ENCODE measurements at places on chromosomes 12 and 14.

DNA sequence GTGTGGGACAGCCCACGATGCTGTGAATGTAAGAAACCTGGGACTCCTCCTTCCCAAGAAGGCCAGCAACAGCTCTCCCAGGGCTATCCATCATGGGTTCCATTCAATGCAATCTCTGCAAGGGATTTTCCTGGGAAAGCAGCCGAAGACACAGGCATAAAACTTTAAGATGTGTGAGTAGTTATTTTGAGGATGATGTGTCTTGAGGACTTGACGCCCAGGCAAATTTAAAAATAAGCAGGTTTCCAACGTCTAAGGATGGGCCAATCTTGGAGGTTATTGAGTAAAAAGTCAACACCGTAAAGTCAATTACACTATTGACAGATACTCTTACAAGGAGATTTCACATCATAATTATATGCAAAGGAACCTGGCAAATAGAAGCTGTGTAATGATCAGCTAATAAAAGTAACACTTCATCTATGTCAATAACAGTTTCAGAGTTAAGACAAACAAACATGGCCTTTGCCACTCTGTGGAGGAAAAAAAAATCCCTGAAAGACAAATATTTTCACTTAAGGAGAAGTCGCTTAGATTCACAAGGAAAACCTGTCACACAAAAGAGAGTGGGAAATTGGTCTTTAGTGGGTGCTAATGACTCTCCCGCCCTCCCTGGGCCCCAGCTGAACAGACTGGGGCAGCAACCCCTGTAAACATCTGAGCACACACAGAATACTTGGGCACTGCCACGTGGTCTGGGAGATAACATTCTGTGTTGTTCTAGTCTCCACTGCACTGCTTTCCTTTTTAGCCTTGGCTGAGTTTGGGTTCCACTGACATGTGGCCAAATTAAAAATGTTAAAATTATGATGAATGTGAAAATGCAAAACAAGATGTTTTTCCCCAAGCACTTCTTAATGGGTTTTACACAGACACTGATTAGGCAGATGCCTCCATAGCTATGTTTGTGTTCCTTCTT, 240.9 kb downstream of the FOXN3 start:
- DNase-seq: no peak

DNA sequence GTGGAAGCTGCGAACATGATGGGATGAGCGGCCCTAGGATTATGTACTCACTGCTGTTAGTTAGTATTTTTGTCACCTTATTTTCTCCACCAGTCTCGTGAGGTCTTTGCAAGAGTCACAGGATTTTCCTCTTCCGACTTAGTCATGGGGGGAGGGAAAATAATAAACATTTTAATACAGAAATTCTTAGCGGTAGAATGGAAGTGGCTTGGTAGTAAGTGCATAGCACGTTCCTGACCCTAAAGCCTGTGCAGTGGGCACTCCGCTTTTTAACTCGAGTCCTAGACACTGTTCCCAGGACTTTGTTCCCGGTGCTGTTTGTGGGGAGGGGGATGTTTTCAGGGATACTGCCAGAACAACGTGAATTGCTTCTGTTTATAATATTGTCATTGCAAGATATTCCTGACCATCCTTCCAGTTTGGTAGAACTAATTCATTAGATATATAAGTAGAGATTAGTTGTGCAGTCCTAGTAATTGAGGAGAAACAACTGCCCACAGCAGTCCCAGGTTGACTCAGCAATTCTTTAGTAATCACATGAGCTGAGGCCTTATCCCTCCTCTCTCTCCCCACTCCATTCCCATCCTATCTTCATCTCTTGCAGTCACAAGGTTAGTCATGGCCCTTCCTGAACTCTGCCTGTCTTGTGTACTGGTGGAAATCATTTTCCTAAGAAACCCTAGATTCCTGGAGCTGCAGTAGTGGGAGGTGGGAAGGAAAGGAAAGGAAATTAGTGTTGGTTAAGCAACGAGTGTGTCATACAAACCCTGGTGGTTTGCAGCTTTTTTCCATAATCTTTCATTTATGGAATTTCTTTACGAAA, 799 bp downstream of the SLC38A6 start:
- no peak for DNase-seq

- no peak for DNase-seq
These were observed 2.8 kb downstream of the ARHGEF40 start for GRCh38 chr14:21072781-21073339.

DNA sequence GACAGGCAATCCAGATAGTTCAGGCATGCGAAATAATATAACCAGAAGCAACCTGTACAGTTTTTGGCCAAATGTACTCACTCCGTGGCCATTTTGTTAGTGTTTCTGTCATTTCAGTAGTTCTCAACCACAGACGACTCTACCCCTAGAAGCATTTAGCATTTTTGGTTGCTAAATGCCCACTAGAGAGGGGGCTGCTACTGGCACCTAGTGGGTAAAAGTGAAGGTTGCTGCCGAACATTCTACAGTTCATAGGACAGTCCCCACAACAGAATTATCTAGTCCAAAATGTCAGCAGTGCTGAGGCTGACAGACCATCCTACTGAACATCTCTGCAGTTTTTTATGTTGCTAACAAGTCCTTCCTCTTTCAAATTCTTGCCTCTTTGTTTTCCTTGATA, 107.4 kb downstream of the TSHR start:
- no peak for DNase-seq

DNA sequence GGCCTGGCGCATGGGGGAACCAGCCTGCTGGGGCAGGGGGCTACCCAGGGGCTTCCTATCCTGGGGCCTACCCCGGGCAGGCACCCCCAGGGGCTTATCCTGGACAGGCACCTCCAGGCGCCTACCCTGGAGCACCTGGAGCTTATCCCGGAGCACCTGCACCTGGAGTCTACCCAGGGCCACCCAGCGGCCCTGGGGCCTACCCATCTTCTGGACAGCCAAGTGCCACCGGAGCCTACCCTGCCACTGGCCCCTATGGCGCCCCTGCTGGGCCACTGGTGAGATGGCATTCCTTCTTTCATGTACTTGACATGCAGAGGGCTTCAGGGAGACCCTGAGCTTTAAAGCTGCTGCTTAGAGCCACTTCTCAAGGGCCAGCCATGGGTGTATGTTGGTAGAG, 9.0 kb downstream of the LGALS3 start:
- no peak for DNase-seq

DNA sequence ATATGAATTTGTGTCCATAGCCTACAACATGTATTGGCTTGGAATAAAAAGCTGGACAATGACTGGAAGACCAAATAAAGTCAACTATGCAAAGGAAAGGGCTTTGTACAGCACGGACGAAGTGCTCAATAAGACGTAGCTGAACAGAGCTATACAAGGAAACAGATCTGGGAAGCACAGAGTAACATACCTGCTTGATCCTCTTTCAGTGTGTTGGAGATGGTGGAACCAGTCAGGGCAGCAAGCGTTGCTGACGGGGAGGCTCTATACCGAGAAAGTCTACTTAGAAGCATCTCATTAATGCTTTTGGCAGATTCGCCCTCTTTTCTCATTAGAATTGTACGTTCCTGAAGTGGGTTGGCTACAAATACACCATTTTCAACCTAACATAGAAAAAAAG, 99.3 kb downstream of the HECTD4 start:
- DNase-seq: no peak

DNA sequence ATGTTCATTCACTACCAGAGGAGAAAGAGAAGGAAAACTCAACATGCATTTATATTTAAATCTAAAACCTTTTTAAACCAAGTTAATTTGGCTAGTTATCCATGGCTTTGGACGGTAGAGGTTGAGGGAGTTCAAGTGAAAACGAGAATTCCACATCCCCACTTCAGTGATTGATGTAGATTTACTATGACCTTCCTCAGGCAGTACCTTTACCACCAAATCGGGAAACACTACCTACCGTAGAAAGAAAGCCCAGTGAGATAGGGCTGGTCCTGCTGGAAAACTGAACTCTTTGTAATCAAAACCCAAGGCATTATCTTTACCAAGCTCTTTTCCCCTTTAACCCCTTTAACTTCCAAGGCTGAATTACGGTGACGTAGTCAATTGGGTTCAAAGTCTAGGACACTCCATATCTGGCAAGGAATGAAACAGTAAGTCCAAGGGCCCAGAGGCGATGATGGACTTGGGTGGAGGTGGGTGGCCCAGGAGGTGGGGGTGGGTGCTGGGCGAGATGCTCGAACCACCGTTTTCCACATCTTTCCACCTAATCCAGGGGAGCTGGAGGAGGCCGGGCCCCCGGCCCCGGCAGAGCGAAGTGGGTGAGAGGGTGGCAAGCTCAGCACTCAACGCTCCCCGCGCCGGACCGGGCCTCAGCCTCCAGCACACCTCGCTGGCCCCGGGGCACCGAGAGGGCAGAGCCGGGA, 618 bp downstream of the SEC23A start:
- no peak for DNase-seq

GRCh38 chr12:130127912-130128789, 34.1 kb upstream of the FZD10 start:
- no peak for DNase-seq

GRCh38 chr12:26028953-26029735, 70.7 kb downstream of the RASSF8 start:
- DNase-seq: no peak

DNA sequence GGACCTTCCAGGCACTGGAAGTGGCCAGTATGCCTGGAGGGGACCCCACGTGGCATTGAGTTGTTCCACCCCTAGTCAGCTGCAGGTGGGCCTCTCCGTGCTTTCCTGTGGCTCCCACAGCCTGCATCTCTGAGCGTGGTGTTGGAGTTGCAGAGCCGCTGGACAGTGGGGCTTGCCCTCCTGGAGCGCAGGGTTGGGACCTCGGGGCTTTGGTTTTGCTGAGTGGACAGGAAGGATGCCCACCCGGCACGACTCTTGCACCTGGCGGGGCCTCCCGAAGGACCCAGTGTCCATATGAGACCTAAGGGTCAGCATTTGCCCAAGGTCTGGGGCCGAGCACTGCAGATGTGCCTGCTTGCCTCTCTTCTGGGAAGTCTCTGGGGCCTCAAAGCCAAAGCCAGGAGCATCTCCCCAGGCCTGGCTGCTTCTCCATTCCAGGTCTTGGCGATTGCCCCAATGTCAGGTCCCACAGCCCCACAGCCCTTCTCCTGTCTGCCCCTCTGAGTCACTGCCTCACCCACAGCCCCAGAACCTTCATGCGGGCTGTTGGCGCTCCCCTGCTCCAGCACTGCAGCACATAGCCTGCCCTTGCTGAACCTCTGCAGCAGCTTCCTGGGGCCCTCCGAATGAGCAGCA, 1.5 kb downstream of the PACS2 start:
- no peak for DNase-seq

DNA sequence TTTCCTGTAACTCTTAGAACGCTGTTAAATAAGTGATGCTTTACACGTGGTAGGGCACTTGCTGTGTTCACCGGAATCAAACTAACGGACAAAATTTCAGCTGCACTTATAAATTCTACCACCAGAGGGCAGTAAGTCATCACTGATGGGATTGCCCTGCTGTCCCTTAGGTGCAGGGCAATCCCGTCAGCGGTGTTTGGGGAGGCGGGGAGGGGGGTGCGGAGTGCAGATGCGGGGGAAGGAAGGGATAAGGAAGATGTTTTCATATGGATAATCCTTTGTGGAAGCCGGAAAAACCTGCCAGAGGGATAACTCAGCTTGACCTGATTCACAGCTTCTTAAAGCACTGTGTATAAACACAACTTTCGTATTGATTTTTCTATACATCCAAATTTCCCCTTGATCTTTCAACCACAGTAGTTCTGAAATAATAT, 21.7 kb upstream of the SLC10A1 start:
- DNase-seq: peak; percentile 65

DNA sequence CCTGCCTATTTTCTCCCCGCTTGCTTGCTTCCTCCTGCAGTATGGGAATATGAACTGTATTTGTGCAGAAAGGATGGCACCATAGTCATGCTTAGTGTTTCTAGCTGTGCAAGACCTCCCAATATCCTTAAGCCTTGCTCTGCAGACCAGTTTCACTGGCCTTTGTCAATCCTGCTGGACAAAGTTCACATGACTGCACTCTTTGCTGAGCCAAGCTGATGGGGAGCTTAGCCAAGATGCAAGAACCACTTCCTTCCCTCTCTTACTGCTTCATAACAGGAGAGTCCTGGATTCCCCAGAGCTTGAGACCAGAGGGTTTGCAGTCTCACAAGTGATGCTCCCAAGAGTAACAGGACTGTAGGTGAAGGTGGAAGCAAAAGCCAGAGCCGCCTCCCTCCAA, 3.8 kb downstream of the ASIC1 start:
- no peak for DNase-seq

- DNase-seq: no peak
These were observed 38.1 kb downstream of the GOLGA5 start for GRCh38 chr14:92832137-92832700.

DNA sequence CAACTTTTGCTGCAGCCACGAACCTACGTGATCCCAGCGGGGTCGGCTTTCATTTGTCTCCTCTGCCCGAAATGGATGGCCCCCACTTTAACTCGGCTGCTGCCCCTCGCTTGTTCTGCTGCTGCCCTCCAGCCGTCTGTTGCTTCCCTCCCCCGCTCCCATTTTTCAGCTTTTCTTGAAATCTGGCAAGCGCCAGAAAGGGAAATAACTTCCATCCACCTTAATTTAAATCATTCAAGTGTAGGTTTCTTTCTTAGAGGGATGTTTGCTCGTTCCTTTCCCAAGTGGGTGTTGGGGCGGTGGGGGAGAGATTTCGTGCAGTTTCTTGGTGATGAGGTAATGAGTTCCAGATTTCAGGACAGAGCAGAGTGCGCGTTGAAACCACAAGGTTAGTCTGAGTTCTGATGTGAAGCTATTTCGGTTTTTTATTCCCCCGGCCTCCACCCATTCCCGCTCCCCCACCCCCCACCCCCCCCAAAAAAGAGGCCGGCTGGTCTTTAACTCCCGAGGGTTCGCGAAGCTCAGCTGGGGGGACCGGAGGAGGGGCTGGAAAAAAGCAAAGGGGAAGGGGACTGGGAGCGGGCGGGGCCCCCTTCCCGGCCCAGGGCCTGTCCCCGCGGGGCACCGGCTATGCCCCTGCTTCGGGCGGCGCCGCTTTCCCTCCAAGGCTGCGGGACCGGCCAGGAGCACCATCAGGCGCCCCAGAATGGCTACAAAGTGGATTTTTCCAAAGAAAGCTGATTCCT, 2.2 kb upstream of the ZFP36L1 start:
- no peak for DNase-seq

- DNase-seq: no peak
These were observed 126.2 kb downstream of the KSR2 start for GRCh38 chr12:117842630-117843029.

GRCh38 chr12:16495196-16495595, 110.8 kb downstream of the LMO3 start:
- DNase-seq: no peak

DNA sequence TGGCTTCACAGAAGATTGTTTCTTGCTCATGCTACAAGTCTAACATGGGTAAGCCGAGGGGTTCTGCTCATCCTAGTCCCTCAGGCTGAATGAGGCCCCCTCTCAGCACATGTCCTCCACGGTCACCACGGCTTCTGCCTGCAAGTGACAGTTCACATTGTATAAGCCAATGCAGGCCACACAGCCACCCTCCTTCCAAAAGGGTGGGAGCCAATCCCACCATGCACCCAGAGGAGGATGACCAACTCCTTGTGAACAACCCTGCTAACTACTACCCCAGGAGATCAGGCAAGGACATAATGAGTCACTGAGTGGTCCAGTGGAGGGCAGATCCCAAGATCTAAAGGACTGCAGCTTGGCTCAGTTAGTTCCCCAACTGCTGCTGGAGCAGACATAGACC, 6.1 kb downstream of the SPRING1 start:
- DNase-seq: no peak
